ENCODE measurements at places on chromosomes 2 and 18.

DNA sequence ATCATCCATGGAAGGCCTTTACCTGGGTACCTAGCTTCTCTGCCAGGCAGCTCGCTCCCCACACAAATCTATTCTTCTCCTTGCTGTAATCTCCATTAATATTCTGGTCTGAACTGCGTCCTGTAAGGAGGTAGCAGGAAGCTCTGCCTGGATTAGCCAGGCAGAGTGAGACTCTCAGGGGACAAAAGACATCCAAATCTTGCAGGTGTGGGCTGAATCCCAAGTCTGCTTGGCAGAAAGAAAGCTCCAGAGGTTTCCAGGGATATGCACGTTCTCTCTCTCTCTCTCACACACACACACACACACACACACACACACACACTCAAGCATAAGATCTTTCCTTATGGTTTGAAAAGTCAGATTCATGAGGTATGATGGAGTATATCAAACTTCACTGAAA, 66.5 kb downstream of the THNSL2 start:
- DNase-seq, result no peak

DNA sequence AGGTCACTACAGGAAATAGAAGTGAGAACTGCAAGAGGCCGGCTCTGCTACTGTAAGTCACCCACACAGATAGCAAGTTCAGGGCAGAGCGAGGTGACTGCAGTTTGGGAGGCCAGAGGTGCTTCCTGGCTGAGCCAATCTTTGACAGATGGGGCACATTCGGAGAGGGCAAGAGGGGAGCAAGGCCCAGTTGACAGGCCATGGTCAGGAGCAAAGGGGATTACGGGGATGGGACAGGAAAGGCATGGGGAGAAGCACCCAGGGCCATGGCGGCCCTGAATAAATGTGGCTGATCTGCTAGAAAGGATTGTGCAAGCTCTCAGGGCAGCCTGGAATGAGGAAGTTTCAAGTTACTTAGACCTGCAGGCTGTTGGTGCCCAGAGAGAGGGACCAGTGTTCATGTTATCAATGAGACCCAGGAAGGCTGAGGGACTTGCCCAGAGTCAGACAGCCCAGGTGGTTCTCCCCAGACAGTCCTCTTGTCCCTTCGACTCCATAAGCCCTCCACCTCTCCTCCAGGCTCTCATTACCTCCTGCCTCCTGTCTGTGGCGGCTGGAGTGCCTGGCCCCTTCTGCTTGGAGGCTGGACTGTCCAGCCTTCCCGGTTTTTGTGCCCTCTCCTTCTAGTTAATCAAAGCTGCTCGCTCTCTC, 123.3 kb downstream of the CTIF start:
- DNase-seq, result no peak

DNA sequence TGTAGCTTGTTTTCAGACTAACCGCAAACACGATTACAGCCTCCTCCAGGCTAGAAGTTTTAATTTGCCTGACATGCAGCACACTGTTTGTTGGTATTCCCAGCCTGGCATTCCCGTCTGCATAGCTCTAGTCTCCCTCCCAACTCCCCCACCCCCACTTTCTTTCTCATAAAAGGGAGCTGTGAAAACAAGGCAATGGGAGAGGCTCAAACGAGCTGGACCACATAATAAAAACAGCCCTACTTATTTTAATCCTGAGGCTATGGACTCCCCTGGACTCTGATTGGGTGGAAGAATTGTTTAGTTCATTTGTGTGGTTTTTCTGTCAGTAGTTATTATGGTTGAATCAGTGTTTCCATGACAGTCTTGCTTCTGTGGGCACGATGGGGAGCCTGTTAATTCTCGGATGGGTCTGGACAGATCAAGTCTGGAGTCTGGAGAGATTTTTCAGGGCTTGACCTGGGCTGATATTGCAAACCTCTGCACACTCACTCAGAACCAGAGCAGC, 1.2 kb downstream of the STON1 start:
- no peak for DNase-seq

- no peak for DNase-seq
These were observed 14.5 kb downstream of the NTSR2 start for GRCh38 chr2:11655495-11655894.

DNA sequence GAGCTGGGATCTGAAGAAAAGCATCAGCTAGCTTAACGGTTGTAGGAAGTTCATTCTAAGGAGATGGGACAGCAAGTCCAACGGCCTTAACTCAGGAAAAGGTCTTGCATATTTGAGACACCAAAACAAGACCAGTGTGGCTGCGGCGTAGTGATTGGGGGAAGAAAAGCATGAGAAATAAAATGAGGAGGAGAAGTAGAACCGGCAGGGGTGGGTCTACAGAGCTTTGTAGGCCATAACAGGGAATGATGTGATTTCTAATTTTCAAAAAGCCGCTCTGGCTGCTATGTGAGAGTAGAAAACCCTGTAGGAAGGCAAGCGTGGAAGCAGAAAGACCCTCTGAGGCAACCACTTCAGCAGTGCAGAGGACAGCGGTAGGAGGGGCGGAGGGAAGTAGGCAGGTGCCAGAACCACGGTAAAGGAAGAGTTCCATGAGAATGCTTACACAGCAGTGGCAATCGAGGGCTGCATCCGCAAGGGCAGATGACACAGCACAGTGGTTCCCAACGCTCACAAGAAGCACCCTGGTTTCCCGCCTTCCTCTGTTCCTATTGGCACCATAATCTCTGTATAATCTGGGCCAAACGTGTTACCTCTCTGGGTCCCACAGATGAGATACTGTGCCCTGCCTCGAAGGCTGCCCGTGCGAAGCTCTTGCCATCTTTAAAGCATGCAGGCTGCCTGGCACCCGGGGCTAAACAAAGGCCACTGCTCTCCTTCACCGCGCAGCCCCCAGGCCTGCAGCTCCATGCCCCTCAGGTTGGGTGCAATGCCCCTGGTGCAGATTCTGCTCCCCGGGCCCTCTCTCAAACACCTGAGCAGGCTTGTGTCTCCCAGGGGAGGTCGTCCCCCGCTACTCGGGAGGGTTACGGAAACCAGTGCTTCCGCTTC, 795 bp downstream of the ANKRD39 start:
- DNase-seq, result no peak

DNA sequence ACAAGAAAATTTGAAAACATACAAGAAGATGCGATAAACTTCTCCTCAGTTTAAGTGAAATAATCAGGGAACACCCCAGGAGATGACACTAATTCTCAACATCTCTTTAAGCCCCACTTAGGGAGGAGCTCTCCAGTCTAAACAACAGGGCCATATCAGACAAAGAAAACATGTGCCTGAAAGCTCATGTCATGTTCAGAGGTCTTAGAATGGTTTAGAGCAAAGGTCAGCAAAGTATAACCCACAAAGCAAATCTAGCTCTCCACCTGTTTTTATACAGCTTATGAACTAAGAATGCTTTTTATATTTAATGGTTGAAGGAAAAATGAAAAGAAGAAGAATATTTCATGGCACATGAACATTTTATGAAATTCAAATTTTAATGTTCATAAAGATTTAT, 155.6 kb upstream of the NOL4 start:
- DNase-seq, result no peak

DNA sequence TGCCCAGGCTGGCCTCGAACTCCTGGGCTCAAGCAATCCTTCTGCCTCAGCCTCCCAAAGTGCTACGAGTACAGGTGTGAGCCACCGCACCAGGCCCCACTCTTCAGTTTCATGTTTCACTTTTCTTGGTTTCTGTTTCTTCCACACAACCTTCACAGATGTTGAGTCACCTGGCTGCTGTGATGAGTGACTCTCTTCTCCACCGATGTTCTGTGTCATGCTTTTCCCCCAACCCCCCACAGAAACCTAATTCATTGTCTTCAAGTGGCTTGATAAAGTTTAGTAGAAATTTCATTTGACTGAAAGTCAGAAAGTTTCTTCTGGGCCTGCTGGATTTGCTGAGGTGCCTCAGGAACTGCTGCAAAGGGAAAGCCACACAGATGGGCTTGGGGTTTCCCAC, 78.5 kb downstream of the SPHKAP start:
- DNase-seq, result no peak

- no peak for DNase-seq
These were observed 96.4 kb downstream of the CERS6 start for GRCh38 chr2:168552450-168552856.

DNA sequence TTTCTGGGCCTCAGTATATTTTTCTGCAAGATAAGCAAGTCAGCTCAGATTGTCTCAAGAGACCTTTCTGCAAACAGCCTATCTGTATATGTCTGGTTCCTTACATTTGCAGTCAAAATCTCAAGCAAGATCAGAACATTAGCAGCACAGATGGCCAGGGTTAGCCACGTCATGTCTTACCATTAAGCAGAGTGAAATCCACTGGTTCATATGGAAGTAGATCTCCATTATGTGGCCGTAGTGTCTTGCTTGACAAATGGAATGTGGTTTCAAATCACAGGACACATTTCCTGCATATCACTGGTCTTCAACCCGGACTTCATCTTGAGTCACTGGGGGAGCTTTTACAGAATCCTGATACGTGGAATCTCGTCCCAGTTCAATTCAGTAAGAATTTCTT, 500.2 kb downstream of the FBXO15 start:
- no peak for DNase-seq

- no peak for DNase-seq
These were observed 416.3 kb downstream of the LRP1B start for GRCh38 chr2:141714496-141714895.

- no peak for DNase-seq
These were observed 11.1 kb downstream of the TRAPPC8 start for GRCh38 chr18:31931886-31932240.

DNA sequence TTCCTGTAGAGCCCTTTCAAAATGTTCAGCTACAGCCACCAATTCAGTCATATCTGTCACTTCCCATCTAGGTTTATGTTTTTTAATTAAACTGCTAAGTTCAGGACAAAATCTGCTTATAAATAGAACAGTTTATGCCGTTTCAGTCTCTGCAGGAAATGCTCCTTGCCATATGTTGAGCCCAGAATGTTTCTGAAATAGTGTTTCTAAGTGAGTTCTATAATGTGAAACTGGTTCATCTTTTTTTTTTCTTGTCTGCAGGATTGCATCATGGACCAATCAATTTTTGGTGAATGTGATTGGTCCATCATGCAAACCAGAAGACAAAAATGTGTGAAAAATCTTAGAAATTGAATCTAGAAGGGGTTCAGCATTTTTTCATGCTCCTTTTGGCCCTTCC, 30.2 kb upstream of the RHOB start:
- DNase-seq, result no peak

DNA sequence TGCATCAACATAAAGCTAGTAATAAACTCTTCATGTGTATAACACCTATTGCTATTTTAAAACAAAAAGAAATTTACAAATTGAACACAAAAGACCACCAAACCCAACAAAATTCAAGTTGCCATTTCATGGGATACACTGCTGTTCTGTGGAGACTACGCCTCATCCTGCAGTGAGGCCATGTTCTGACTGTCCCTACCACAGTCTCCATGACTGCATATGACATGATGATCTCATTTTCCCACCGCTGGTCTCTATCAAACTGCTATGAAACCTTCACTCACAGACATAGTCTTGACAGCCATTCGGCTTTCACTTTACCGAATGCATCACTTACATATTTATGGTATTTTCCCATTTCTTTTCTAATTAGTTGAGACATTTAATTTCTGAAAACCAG, 21.2 kb upstream of the VWA3B start:
- DNase-seq, result no peak

GRCh38 chr2:205752924-205753323, 70.6 kb downstream of the NRP2 start:
- no peak for DNase-seq

DNA sequence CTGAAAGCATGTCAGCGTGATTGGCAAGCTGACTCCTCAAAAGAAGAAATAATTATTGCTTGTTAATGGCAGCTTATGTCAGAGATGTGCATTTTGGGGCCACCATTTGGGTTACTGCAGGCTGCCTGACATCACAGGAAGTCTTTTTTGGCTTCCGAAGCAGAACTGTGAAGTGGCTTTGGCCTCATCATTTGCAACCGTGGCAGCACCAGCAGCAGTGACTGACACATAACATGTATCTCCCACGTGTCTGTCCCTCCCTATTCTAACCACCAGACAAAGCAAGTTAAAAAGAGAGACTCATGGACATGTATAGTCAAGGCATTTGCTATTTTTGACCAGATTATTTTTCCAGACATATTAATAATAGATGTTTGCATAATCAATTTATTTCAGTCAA, 488.7 kb upstream of the ACVR2A start:
- no peak for DNase-seq

GRCh38 chr2:60512641-60513040, 40.8 kb downstream of the BCL11A start:
- DNase-seq, result no peak

- no peak for DNase-seq
These were observed 23.7 kb upstream of the SPRED2 start for GRCh38 chr2:65456064-65456463.

GRCh38 chr18:31875301-31875700, 67.6 kb downstream of the TRAPPC8 start:
- no peak for DNase-seq

DNA sequence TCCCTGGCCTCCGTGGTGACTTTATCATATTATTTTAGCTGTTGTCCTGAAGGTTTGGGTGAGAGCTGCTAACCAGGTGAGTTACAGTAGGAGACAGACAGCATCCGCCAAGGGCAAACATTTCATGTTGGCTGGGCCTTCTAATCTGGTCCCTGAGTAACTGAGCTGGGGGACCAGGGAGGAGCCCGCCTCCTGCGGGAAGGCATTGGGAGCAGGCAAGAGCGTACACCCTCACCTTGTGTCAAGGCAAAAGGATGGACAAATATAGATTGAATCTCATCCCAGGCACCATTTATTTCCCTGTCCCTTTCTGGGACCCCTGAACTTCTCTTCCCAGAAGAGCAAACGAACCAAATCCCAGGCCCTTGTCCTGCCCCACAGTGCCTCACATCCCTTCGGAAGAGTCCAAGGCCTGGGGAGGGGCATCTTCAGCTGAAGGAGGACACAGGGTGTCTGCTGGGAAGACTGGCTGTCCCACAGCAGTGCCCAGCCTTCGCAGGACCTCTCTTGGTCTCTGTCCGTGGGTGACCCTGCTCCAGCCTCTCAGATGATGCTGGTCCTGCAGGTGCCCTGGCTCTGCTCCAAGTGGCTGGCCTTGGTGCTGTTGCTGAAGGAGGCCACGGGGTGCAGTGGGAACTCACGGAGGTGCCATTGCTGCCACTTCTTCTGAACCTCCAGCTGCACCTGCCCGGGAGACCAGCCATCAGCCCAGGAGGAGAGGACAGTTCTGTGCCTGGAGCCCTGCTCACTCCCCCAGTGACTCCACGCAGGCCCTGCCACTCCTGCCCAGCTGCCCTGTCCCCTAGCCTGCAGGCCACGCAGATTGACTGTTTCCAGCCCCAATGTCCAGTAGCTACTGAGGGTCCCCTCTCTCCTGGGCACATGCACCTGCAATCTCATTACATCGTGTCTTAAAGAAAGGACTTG, 8.2 kb downstream of the TMEM37 start:
- no peak for DNase-seq

DNA sequence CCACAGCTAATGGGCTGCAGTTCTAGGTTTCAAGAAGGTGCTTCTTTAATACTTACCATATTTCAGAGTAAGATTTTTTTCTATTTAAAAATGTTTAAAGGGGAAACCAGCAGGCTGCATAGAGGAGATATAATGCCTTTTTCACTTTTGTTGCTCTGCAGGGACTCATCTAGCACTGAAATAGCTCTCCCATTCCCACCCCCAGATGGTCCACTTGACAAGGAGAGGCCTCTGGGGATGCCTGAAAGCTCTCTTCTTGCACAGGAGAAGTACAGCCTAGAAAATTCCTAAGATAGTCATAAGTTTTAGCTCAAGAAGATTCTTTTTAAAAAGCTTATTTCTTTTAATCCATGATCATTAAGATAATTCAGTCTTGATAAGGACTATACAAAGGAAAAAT, 126.4 kb downstream of the CDH2 start:
- DNase-seq, result no peak
